ENCODE measurements at places on chromosomes 1 and 21. TPM values are rescaled to one million over a fixed set of nuclear protein-coding genes. Genes with fewer than 3 reads are reported as not detected.

Gene FCGR3B
- total RNA-seq = not detected

Gene IVL
- total RNA-seq = 1.7 TPM

Gene CYYR1
- total RNA-seq = 0.12 TPM

Gene CCDC27
- not detected for total RNA-seq

Gene GBP6
- total RNA-seq = 0.11 TPM

Gene ADGRL2
- total RNA-seq = 14.6 TPM

Gene ADAM30
- total RNA-seq = not detected

Gene MRPL24
- 49.0 TPM for total RNA-seq

Gene GSTM1
- 0.37 TPM for total RNA-seq

Gene C1QC
- total RNA-seq = not detected

Gene SH2D5
- total RNA-seq = 29.5 TPM

Gene KLHL12
- 47.1 TPM for total RNA-seq

Gene FAM72B
- total RNA-seq = 2.4 TPM

Gene MPL
- not detected for total RNA-seq

Gene ZNF683
- total RNA-seq = not detected

Gene XCL2
- not detected for total RNA-seq

Gene TMEM82
- not detected for total RNA-seq

Gene CIART
- 12.4 TPM for total RNA-seq

Gene TCEA3
- 6.8 TPM for total RNA-seq

Gene ETV3L
- not detected for total RNA-seq

Gene GOLT1A
- total RNA-seq = not detected

Gene HLX
- 17.9 TPM for total RNA-seq

Gene POU3F1
- not detected for total RNA-seq

Gene RCSD1
- not detected for total RNA-seq

Gene LRRC7
- not detected for total RNA-seq

Gene SH3BGRL3
- 30.1 TPM for total RNA-seq

Gene RASSF5
- total RNA-seq = 0.50 TPM

Gene CNR2
- not detected for total RNA-seq

Gene PCBP3
- 4.2 TPM for total RNA-seq

Gene HES4
- 3.7 TPM for total RNA-seq

Gene OR6N1
- total RNA-seq = not detected

Gene ELAPOR1
- 0.50 TPM for total RNA-seq

Gene HMCN1
- total RNA-seq = 30.5 TPM

Gene MEF2D
- 6.9 TPM for total RNA-seq

Gene USH2A
- total RNA-seq = under 0.01 TPM

Gene SLC9C2
- not detected for total RNA-seq

Gene ADGRB2
- 6.1 TPM for total RNA-seq

Gene S100A9
- total RNA-seq = not detected

Gene SELE
- not detected for total RNA-seq

Gene OR2L3
- 0.12 TPM for total RNA-seq

Gene LORICRIN
- not detected for total RNA-seq

Gene EIF2D
- total RNA-seq = 51.2 TPM

Gene PLEKHN1
- total RNA-seq = 0.77 TPM

Gene PLA2G2A
- not detected for total RNA-seq
